ENCODE measurements at places on chromosomes 3 and 15.
A peak's percentile ranks its signal among the peaks of the same experiment; 100 is the strongest.

GRCh38 chr3:61780455-61781228 lies 219.3 kb downstream of the PTPRG start:
- no peak for DNase-seq

DNA sequence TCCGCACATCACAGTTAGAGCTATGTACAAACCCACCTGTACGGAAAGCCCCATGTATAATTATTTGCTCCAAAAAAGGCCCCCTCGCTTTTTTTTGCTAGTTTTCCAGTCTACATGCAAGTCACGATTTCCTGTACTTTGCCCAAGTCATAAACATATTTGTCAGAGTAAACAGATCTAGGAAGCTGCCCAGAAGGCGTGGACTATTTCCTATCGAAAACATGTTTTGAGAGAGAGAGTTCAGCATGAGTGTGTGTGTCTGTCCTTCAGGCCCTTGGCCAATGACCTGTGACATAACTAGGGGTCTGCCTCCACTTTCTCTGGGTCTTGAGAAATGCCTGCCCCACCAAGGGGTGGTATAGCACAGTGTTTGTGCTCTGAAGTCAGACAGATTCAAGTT lies 72.7 kb upstream of the HACD2 start:
- DNase-seq = no peak

DNA sequence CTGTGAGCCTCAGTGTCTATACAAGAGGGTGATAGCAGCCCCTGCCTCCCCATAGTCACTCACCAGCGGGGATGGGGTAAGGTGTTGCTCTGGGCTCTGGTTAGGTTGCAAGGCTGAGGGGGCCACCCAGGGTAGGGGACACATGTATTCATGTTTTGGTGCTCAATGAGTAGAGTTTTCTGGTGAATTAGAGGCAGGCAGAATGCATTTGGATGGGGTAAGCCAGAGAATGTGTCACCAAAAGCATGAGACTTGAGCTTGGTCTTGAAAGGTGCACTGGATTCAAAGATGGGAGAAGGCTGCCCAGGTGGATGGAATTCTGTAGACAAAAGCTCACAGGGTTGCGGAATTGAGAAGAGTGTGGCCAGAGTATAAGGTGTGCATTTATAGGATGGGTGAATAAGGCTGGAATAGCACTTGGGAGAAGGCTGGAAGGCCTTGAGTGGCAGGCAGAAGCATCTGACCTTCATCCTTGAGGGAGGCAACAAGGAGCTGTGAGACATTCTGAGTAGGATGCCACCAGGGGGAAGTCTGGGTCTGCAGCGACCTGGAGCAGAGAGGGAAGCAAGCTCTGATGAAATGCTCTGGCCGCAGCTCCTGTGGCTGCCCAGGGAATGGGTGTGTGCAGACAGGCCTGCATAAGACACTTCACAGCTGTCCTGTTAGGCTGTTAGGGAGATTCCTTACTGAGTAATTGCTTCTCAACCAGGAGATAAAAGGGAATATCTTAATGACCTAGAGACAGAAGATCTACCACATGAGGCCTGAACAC lies 149.6 kb downstream of the CHDH start:
- DNase-seq = no peak

DNA sequence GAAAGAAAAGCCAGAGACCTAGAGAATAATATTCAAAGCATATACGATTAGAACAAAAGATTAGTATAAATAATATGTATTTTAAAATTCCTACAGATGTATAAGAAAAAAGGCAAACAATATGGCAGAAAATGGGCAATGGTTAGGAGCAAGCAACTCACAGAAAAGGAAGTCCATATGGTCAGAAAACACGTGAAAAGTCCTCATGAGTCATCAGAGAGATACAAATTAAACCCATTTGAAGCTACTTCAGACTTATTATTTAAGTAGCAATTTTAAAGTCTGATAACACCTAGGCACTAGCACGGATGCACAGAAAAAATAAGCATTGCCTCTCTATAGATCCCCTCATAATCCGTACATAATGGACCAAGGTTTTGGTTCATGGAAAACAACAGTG lies 25.6 kb downstream of the SLC7A14 start:
- DNase-seq = no peak

DNA sequence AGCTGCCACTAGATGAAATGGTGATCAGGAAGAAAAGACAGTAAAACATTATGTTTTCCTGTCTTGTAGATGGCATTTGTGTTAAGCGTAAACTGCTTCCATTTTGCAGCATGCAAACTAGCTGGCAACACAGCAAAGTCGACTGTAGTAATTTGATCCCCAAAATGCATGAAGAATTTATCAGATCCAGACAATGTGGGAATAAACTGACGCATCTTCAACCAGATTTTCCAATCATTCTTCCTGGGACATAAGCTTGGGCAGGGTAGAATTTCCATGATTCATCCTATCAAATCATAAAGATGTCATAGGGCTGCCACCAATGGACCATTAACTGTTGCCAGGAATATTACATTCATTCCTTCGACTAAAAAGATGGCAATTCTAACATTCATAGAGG lies 260.3 kb downstream of the ERC2 start:
- peak; percentile 68 for DNase-seq

- DNase-seq = no peak
These were observed 252.1 kb downstream of the CPNE4 start for GRCh38 chr3:131782751-131783150.

GRCh38 chr3:105944721-105945120 lies 75.9 kb upstream of the CBLB start:
- no peak for DNase-seq

DNA sequence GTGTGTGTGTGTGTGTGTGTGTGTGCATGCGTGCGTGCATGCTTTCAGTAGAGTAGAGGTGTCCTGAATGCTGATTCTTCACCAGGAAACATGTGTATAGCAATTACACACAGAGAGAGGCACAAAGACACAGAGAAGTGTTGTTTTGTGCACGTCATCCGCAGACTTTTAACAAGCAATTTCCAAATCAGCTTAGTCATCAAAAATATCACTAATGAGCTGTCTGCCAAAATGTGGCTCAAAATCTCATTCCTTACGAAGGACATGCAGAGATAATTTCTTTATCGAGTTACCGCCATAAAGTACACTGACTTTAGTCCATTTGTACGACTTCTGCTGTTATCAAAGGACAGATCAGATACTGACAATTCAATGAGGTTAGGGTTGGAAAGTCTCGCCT lies 274.9 kb upstream of the RARB start:
- DNase-seq = no peak

- no peak for DNase-seq
These were observed 20.9 kb downstream of the SMAD6 start for GRCh38 chr15:66722757-66723540.

- no peak for DNase-seq
These were observed 65.6 kb upstream of the PLXNA1 start for GRCh38 chr3:126917232-126917804.

DNA sequence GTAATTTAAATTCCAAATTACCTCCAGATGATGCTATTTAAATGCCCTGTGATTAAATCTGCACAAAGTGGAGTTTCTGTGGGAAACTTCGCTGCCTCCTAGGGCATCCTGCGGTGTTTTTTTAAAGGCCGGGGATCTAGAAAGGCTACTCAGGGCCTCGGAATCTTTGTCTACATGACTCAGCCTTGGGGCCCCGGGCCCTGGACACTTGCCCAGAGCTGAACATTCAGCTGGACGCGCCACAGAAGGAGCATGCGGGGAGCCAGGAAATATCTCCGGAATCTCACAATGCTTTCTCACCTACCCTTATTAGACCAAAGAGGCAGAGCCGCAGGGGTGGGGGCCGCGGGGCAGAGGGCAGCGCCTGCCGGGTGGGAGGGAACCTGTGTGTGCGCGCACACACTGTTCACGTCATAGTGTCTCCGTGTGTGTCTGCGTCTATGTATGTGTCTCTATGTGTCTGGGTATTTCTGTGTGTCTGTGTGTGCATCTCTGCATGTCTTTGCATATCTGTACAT lies 145.5 kb upstream of the TPM1 start:
- DNase-seq = peak; percentile 99

GRCh38 chr3:149975919-149976318 lies 5.2 kb upstream of the PFN2 start:
- DNase-seq = no peak

DNA sequence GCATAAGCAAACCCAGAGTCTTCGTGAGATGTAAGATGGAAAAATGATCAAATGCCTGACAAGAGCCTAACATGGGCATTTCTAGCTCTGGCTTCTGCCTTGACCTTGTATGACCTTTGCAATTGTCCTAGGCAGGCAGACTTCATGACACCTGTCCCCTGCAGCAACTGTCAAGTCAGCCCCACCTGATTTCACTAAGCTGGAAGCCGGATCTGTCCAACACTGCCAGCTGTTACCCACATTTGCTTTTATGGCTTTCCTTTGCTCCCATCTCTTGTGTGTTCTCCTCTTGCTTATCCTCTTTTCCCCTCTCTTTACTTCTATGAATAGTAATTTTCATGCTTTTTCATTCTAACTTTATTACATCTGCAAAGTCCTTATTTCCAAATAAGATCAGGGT lies 48.5 kb upstream of the TNIK start:
- no peak for DNase-seq

- no peak for DNase-seq
These were observed 76.3 kb upstream of the SLCO2A1 start for GRCh38 chr3:134105876-134106556.

DNA sequence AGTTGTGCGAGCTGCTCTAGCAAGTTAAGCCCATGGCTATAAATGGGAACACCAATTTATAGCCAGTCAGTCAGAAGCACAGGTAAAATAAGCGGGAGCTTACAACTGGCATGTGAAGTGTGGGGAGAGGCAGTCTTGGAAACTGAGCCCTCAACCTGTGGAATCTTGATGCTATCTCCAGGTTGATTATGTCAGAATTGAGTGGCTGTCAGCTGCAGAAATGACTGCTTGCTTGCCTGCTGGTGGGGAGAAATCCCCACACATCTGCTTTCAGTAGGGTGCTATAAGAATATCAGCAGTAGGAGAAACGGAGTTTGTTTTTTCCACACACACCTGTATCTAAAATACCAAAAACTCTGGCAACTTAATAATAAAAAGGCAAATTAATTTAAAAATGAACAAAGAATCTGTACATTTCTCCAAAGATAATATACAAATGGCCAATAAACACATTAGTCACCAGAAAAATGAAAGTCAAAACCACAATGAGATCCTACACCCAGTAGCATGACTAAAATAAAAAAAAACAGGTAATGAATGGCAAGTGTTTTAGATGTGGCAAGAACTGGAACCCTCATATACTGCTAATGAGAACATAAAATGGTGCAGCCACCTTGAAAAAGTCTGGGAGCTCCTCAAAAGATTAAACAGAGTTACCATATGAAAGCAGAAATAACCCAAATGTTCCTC lies 26.0 kb upstream of the MAP4 start:
- DNase-seq = no peak

- no peak for DNase-seq
These were observed 6.1 kb downstream of the SCAP start for GRCh38 chr3:47469616-47470015.

DNA sequence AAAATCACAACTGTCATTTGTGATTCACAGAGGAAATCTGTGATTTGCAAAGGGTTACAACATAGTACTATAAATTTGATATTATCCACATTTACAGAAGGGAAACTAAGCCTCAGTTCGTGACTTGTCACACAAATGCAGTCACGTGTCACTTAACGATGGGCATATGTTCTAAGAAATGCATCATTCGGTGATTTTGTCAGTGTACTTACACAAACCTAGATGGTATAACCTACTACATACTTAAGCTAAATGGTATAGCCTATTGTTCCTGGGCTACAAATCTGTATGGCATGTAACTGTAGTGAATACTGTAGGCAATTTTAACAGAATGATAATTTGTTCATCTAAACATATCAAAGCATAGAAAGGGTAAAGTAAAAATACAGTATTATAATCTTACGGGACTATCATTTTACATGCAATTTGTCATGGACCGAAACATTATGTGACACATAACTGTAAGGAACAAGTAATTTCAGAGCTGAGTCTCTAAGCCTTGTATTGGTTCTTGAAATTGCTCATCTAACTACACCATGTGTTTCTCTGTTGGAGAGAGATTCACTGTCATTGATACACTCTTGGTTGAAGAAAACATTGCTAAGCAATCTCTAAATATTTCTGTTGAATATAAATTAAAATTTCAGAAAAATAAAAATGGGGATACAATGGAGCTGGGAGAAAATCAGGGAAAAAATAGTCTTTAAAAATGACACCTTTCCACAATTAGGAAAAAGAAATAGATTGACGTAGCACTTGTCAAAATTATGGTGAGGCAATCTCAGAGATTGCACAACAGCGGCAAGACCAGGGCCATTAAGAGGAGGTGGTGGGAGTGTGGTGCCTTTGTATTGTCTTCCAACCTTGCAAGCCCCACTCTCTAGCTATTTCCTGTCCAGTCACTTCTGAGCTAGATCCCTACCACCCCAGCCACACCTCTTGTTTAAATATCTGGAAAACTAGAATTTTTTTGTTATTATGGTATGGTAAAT lies 645.8 kb upstream of the TBL1XR1 start:
- DNase-seq = no peak

- DNase-seq = no peak
These were observed 71.7 kb downstream of the FGF12 start for GRCh38 chr3:192655628-192656027.

GRCh38 chr15:74203914-74204431 lies 1.4 kb upstream of the STRA6 start:
- DNase-seq = peak; percentile 51

GRCh38 chr15:61115679-61116078 lies 113.4 kb downstream of the RORA start:
- DNase-seq = no peak

DNA sequence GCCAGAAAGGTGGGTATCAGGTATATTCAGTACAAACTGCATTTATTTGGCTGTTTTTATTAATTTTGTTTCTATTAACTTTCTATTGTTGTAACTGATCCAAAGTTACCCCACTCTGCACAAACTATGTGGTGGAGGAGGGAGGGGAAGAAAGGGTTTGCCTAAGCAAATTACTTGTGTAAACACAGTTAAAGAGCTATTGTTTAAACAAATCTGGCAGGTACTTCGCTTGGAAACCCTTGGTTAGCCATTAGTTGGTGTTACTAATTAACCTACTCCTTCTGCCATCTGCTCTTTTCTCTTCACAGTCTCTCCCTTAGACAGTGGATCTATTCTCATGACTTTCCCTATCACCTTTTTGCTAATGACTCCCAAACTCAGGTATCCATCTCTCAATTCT lies 328.4 kb upstream of the NECTIN3 start:
- DNase-seq = no peak

GRCh38 chr15:47429376-47429775 lies 287.9 kb upstream of the SEMA6D start:
- DNase-seq = no peak

DNA sequence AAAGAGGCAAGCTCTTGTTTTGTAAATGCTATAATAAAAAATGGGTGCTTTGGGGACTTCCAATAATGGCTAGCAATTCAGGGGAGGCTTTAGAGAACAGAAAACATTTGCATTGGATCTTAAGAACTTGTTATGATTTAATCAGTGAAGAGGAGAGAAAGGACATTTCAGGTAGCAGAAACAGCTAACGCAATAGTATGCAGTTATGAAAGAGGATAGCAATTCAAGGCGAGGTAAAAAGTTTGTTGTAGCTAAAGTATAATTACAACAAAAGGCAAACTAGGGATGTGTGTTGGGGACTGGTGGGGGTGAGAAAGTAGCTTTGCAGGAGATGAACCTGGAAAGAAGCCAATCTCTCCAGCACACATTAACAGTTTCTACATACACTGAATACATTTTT lies 558.7 kb upstream of the SEMA6D start:
- DNase-seq = no peak

- no peak for DNase-seq
These were observed 611 bp upstream of the BNIP2 start for GRCh38 chr15:59689626-59690236.

Measured in fibroblast of skin of left quadriceps (primary cell).